ENCODE measurements at places on chromosomes 11 and 22.

DNA sequence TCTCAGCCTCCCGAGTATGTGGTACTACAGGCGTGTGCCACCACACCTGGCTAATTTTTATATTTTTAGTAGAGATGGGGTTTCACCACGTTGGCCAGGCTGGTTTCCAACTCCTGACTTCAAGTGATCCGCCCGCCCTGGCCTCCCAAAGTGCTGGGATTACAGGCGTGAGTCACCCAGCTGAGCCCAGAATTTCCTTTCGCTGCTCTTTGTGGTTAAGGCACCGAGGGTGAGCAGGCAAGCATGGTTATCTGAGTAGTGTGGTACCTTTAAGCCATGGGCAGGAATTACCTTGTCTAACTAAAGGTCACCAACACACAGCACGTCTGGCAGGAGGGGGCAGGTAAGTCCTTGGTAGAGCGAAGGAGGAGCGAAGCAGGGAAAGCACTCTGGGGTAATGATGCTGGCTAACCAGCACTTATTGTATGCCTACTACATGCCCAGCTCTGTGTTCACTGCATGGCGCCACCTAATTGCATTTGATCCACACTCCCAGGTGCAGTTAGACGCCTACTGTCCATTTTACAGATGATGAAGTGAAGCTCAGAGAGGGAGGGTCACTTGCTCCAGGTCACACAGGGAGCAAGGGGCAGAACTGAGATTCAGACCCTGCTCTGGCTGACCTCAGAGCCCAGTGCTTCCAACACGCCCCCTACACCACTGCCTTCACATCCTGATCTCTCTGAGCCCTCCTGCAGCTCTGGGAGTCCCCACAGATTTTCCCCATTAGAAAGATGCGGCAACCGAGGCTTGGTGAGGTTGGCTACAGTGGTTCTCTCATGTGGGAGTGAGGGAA, 45.7 kb downstream of the TRIOBP start:
- DNase-seq: no peak

DNA sequence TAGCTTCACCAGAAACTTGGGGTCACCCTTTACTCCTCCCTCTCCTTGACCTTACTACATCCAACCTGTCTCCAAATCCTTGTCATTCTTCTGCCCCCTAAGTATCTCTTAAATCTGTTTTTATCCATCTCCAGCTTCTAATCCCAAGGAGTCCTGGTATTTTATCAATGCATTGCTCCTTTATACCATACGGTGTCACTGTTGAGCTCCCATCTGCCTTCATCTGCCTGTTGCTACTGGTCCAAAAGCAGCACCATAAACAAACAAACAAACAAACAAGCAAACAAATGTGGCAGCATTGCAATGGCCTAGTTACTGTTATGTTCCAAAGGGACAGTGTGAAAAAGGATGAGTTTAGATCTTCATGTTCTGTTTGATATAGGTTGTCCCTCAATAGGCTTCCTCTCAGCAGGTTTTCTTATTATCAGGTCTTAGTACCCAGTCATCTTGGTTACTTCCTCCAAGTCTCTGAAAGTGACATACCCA, 34.2 kb downstream of the DNHD1 start:
- no peak for DNase-seq

GRCh38 chr22:40620464-40621046, 16.0 kb downstream of the MRTFA start:
- no peak for DNase-seq

GRCh38 chr11:47725442-47726117, 10.4 kb upstream of the AGBL2 start:
- no peak for DNase-seq

DNA sequence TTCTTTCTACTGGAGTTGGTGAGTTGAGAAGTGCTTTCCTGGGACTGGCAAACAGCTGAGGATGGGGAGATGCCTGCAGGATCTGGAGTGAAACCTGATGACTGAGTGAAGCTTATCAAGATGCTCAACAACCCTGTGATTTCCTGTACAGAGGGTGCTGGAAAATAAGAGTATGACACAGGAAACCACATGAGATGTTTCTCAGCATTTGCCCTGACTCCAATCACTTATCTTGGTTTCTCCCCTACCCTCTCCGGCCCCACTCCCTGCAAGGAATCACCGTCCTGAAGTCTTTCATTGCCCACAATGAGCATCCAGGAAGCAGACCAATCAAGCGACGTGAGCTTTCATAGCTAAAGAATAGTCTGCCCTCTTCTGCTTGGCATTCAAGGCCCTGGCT, at the start of gene MRGPRX2:
Gene MRGPRX2, minus strand, starts transcription at position 89 of the 400 bp plus-strand sequence. CDS start 4,315 bp downstream, outside the sequence.
- DNase-seq: no peak

DNA sequence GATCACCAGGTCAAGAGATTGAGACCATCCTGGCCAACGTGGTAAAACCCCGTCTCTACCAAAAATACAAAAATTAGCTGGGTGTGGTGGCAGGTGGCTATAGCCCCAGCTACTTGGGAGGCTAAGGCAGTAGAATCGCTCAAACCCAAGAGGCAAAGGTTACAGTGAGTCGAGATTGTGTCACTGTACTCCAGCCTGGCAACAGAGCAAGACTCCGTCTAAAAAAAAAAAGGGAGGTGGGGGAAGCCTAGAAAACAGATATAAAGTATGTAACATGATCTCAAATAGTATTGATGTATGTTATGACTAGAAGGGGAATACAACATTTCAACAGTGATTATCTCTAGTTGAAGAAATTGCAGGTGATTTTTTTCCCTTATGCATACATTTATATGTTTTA, 61.4 kb downstream of the SLC1A2 start:
- no peak for DNase-seq

- DNase-seq: no peak
Measured at GRCh38 chr11:7281079-7281478, 29.4 kb downstream of the SYT9 start.

DNA sequence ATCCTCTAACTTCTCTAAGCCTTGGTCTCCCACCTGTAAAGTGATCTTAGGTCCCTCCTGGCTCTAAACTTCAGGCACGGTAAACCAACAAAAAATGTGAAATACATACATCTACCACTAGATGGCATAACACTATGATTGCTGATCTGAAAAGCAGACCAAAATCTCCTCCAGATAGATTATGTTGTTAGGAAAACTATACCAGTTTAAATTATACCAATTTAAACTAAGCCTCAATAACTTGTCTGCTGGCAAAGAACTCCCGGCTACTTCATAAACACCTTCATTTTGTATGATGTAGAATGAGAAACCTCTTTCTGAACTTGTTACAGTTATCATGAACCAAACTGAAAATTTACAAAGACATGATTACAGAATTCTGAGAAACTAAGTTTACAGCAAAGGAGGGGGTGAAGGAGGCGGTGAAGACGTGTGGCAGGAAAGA, 85.9 kb downstream of the SBF2 start:
- no peak for DNase-seq

GRCh38 chr11:72833811-72834493, 19.7 kb downstream of the ATG16L2 start:
- no peak for DNase-seq

DNA sequence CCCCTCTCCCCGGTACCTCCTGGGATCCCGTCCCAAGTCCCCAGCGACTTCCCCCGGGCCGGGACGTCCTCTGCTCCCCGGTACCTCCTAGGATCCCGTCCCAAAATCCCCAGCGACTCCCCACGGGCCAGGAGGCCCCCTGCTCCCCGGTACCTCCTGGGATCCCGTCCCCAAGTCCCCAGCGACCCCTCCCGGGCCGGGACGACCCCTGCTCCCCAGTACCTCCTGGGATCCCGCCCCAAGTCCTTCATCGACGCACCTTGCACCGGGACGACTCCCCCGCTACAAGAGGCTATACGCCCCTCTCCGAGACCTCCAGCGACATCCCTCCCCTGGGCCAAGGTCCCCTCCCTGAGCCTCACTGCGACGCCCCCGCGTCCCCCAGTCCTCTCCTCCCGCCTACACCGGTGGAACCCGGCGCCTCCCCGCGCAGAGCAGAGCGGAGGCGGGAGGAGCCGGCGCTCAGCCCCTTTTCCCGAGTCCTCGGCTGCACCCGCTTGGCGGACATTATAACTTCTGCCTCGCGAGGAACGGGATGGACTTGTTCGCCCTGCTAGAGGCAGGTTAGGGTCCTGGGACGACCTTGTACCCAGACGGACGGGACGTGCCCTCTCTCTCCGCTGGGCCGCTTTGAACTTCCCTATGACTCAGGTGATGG, 912 bp downstream of the KREMEN1 start:
- no peak for DNase-seq

DNA sequence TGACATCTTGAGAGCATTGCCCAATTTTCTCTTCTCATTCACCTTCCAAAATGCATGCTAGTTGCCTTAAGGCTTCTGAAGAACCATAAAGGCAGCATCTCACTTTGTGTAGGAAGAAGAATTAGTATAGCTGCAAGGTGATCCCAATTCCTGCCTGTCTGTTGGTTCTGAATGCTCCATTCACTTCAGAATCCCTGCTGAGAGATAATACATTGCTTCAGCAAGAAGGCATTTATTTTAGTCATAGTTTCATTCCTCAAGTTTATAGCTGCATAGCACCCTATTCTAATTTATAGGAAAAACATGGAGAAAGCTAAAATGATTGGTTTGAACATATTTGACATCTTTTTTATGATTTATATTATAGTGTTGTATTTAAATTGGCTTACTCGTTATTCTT, 181.3 kb downstream of the METTL15 start:
- no peak for DNase-seq

GRCh38 chr22:39524089-39524752, 3.9 kb downstream of the ATF4 start:
- no peak for DNase-seq

GRCh38 chr11:44577231-44577830, 11.9 kb downstream of the CD82 start:
- DNase-seq: no peak

GRCh38 chr11:73399159-73399590, 23.0 kb downstream of the RELT start:
- DNase-seq: no peak

- DNase-seq: no peak
Measured at GRCh38 chr11:96103721-96104120, 179.8 kb upstream of the MTMR2 start.

- DNase-seq: no peak
Measured at GRCh38 chr11:72665911-72666472, 8.2 kb downstream of the PDE2A start.

GRCh38 chr22:24482575-24482974, 12.6 kb upstream of the UPB1 start:
- no peak for DNase-seq

DNA sequence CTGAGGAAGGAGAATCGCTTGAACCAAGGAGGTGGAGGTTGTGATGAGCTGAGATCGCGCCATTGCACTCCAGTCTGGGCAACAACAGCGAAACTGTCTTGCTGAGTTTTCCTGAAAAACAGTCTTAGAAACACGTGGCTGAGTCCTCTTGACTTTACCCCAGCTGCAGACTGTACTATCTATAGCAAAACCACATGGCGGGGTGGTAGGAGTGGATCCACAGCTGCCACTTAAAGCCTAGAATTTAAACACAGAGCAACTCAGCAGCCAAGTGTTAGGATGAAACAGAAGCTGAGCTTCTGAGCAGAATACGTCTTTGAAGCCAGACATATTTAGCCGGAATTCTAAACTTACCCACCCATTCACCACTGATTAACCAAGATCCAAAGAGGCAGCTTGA, 14.1 kb downstream of the PATZ1 start:
- no peak for DNase-seq

GRCh38 chr22:26953012-26953883, 295.9 kb downstream of the MIAT start:
- no peak for DNase-seq

DNA sequence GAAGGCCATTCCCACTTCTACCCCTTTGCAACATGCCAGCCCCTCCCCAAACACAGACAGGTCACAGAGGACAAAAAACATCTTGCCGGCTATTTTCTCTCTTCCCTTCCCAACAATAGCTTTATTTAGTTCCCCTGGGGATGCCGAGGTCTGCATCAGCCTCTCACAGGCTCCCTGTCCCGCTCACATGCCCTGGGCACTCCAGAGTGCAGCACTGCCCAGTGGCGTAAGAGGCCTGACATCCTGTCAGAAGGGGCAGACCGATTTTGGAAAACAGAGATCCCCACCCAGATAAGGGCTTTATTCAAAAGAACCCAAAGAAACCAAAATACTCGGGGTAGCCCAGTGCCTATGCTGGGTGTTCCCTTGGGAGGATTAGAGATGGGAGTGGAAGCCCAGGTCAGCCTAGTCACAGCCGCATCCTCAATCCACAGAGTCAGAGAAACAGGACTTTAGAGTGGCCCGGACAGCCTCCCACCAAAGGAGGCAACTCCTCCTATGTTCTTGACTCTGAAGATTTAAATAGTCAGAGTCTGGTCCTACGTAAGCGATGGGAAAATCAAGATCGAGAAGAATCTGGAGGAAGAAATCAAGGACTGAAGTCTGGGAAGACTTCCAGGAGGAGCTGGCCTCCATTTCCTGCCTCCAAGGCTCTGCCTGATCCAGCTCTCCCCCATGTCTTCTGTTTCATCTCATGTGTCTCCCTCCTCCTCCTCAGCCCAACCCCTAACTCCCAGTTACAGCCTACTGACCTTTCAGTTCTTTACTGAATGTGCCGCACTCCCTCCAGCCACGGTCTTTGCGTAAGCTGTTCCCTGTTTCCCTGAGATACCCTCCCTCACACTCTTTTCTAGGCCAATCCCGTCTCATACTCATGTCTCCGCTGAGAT, 129.3 kb downstream of the FBXO7 start:
- no peak for DNase-seq

DNA sequence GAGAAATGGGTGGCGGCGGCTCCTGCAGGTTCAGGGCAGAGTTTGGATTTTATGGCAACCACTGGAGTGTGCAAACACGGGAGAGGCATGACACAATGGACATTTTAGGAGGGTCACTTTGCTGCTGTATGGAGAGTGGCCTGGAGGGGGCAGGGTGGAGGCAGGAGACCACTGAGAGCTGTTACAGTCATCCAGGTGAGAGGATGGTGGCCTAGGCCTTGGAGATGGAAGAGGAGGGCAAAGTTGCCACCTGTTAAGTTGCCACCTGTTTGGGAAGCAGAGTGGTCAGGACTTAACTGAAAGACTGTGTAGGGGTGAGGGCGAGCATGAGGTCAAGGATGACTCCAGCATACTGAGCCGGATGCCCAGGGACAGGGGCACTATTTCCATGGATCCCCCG, 2.3 kb upstream of the RAD9A start:
- no peak for DNase-seq

DNA sequence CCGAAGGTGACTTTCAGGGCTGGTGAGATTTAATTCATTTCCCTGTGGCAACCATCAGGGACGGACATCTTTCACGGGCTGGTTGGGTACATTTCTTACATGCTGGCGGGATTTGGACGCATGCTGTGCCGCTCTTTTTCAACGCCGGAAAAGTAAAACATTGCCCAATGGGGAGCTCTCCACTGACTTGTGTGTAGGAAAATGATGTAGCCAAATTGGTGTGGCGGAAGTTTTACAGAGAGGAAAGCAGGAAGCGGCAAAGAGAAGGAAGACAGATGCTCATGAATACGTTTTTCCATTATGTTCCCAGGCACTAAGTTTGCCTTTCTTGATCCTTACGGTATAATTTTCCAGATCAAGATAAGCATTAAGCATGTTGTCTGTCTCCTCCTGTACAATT, 375.8 kb downstream of the NTM start:
- no peak for DNase-seq

- no peak for DNase-seq
Measured at GRCh38 chr11:98600786-98601773, 419.7 kb upstream of the CNTN5 start.
